HFFc6 (cell line): ENCODE measurements at places on chromosomes 6 and 20.

- DNase-seq: no peak
Observed at GRCh38 chr6:2063547-2063946, 181.9 kb downstream of the GMDS start.

DNA sequence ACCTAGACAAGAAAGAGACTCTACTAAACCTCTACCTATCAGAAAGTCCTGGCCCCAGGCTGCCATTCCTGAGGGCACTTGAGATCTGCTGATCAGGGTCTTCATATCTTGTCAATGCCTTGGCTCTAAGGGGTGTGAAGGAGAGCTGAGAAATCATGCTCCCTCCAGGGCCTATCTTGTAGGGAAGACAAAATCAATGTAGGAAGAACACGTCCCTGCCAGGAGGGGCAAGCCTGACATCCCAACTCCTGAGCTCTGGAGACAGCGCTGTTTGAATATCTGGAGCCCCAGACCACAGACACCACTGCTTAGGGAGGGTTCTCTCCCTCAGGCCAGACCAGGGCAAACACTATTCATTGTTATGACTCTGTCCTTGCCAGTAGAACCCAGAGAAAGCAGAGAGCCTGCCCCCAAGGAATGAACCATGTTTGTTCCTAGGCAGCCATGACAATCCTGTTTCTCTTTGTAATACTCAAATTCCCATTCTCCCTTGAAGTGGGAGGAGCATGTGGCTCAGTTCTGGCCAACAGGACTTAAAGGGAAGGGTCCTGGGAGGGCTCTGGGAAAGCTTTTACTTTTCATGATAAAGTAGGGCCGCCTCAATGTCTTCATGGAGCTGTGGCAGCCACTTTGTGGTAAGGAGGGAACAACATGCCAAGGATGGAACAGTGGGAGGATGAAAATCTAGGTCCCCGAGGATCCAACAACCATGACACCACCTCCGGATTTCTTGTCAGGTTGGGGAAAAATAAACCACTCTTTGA, 1.8 kb upstream of the FASTKD5 start:
- DNase-seq: no peak

GRCh38 chr20:25061821-25062530, 4.0 kb upstream of the ACSS1 start:
- no peak for DNase-seq

GRCh38 chr6:9062596-9062995, 627.3 kb upstream of the SLC35B3 start:
- no peak for DNase-seq

GRCh38 chr6:22590423-22590822, 21.1 kb downstream of the HDGFL1 start:
- no peak for DNase-seq

- DNase-seq: no peak
Observed at GRCh38 chr6:45965007-45965406, 50.7 kb downstream of the CLIC5 start.

GRCh38 chr6:41715795-41716515, 19.5 kb downstream of the TFEB start:
- DNase-seq: no peak

DNA sequence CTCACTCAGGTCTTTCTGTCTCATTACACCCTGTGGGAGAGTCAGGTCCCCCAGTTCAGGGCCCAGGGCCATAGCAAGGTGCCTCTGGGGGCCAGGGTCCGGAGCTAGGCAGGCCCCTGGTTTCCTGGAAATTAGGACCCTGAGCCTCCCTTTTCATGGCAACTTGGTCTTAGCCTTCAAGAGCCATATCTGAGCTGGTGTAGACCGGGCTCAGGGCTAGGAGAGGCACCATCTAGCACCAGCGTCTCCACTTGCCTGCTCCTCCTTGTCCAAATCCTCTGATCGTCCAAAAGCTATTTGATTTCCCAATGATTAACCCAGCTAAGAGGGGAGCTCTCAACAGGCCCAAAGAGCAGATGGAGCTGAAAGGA, 5.6 kb downstream of the MDFI start:
- no peak for DNase-seq

GRCh38 chr6:118621799-118622470, 29.5 kb downstream of the CEP85L start:
- no peak for DNase-seq

DNA sequence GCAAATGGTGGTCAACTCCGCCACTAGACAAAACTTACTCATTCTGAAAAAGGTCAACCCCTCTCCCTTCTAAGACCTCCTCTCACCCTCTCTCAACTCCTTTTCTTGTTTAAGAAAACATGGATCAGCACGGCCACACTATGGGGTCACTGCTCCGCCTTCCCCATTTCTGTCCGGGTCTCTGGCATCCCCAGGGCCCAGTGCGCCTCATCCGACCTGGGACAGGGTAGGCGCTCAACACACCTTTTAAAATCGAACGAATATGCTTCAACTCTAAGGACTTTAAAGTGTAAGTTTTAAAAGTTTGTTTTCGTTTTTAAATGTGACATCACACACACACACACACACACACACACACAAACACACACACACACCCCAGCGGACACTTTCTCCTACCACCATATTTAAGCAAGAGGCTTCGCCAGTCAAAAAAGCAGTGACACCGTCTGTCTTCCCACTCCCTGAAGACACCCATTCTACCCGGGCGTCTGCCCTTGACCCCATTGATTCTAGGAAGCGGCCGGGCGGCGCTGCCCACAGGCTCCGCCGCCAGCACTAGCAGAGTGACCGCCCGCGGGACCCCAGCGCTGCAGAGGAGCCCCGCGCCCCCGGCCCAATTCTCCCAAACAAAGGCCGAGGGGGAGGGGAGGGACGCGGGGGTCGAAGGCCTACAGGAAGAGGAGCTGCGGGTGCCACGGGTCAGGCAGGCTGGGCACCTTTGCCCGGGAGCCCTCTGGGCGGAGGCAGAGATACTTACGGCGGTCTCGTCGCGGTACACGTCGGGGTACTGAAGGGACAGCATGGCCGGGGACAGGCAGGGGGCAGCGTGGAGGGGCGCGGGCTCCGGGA, 568 bp downstream of the PREP start:
- DNase-seq: peak; percentile 28

DNA sequence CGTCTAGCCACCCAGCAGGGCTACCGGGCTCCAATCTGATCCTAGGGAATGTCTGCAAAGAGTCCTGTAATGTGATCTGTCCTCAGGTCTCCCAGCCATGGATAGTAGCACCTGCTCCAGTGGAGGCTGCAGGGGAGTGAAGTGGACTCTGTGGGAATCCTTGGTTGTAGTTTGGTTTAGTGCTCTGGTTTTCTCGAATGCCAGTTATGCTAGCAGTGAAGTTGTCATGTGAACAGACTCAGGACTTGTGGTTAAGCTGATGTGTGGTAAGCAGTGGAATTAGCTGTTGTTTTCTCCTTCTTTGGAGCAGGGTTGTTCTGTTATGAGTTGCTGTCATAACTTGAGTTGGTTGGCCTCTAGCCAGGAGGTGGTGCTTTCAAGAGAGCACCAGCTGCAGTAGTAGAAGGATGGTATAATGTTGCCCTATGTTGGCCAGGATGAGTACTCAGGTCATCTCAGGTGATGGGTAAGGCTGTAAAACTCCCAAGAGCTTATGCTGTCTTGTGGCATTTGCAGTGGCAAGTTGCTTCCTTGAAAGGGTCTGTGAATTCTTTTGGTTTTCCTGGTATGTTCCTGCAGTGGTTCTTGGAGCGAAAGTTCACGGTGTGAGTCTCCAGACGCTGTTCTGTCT, 390.2 kb downstream of the UTRN start:
- DNase-seq: peak; percentile 15

GRCh38 chr6:122432816-122433215, 33.4 kb downstream of the HSF2 start:
- DNase-seq: no peak

- DNase-seq: peak; percentile 20
Observed at GRCh38 chr20:62120990-62121775, 1.1 kb upstream of the LSM14B start.

DNA sequence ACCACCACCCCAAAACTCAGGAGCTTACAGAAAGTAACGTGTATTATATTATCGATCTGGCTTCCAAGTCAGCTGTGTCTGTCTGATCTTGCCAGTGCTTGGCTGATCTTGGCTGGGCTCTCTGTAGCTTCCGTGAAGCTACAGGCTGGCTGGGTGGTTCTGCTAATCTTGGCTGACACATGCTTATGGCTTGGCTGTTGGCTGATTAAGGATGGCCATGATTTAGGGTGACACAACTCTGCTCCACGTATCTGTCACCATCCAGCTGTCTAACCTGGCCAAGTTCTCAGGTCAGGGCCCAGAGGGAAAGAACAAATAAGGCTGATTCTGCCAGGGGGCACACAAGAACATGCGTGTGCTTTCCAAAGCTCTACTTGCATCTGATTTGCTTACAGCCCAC, 64.7 kb upstream of the PRL start:
- DNase-seq: no peak

DNA sequence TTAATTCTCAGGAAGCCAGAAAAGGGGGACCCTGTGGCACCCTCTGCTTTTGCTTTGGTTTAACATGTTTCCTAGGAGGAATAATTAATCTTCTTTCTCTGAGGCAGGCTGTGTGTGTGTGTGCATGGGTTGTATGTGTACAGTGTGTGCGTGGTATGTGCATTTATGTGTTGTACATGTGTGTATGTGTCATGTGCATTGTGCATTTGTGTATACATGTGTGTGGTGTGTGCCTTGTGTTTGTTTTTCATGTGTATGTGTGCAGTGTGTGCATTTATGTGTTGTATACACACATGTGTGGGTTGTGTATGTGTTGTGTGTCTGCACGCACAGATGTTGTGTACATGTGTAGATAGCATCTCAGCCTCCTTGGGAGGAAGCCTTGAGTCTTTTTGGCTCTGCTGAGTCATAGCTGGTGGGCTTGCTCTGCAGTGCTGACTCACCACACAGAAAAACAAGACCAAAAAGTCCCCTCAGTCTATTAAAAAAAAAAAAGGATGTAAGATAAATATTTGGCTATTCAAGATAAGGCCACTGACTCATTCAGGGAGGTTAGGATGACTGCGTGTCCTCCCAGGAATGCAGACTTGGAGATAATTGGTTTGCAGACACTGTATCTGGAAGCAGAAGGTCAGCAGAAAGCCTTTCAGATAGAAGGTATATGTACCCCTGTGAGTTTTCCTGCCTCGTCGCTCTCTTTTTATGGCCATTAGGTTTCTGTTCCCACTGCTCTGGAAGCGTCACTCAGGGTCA, 58.6 kb downstream of the SYNJ2 start:
- DNase-seq: peak; percentile 96

GRCh38 chr20:11686820-11687543, 230.7 kb upstream of the BTBD3 start:
- DNase-seq: no peak

DNA sequence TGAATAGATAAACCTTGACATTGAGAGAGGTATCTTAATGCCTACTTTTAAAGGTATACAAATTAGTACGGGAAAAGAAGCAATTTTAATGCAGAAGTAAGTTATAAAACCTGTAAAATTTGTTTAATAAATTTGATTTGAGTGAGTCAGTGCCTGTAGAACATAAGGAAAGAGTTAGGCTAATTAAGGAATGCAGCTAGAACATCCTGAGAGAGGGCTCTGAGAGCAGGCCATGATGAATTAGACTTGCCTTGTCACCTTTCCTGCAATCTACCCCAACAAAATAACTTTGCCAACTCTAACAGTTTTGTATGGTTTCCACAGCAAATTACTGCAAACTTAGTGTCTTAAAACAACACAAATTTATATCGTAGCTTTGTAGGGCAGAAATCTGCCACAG, 700.8 kb downstream of the RFPL4B start:
- peak; percentile 25 for DNase-seq

DNA sequence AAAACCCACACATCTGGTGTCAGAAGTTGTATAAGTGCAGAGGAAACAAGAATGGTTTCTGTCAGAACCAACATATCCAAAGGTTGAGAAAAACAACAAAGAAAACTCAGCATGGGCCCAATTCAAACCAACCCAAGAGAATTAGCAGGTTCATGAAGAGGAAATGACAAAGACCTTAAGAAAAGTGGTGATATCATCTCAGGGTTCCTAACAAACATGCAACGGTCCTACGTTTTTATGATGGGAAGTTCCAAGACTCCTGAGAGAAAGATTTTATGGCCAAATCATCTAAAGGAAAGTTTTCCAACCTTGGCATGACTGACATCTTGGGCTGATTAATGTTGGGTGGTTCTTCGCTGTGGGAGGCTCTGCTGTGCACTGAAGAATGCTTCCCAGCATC, 23.0 kb downstream of the TFB1M start:
- no peak for DNase-seq

DNA sequence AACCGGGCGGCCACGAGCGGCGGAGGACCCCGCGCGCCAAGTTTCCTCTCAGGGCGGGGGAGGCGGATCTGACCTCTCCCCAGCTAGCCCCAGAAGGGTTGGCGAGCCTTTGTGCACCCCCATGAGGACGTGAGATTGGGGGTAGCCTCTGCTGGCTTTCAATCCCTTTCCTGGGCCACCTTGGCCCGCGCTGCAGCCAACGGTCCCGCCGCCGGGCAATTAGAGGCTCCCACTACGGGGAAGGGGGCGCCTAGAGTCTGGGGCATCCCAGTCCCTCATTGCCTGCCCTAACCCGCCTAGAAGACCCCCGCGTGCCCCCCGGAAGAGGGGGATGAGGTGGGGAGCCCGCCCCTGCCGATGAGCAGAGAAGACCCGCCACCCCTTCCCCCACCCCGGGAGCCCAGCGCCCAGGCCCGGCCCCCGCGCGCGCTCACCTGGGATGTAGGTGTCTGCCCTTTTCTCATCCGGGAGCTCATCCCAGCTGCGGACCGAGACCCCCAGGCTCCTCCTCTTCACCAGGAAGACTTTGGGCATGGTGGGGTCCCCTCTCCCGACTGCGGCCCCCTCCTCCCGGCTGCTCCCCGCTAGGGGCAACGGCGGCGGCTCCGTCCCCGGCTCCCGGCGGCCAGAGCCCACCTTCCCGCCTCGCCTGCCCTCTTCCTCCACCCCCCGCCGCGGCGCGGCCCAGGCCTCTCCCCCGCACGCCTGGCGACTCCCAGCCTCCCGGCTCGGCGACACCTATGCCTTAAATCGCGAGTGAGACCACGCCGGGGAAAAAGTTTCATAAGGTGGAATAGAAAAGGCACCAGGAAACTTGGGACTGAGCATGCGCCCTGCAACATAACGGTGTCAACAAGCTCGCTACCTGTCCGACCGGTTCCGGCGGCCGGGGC, at the start of gene OVOL2:
Gene OVOL2 (minus strand): TSS at position 816 of the 893 bp plus-strand sequence. CDS start 282 bp downstream, at position 534.
- no peak for DNase-seq

GRCh38 chr6:156379392-156380289, 397.5 kb upstream of the ARID1B start:
- DNase-seq: no peak

DNA sequence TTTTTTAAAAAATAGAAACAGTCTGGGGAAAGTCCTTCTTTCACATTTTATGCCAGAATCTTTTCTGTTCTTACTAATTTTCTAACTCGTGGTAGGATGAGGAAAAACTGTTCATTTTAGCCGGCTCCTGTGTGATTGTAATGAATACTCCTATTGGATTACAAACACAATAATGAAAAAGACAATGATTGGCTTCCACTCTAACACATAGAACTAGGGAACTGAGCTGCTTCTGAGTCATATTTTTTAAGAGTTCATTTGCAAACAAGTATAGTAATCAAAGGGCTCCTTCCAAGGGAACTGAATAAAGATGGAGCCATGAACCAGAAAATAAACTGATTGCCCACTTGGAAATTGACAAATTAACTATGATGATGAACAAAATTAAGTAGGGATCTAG, 265.3 kb upstream of the TCF21 start:
- no peak for DNase-seq
